ENCODE measurements at places on chromosomes 6 and 20.

DNA sequence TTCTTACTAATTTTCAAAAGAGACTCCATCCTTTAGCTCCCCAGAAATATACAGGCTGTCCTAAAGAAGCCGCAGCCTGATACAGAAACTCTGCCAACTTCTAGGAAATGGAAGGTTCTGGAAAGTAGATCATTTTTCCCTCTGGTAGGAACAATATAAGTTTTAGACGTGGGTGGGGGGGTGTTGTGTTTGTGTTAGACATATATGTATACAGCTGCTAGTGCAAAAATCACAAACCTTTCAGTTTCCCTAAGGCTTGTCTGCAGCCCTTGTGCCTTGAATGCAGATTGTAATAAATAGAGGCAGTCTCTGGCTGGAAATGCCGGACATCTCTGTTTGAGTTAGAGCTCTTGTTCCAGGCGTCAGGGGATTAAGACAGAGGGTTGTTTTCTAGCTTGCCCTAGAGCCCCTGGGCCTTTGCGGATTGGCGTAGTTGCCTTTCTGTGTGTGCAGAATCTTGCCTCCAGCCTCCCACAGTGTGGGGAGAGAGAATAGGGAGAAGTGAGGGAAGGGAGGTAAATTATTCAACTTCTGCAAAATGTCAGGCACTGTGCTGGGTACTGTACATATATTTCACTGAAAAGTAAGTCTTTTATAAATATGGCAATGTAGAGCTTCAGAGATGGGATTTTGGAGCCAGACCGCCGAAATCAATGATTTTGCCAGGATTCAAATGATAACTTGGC, 269.7 kb downstream of the PRL start:
- no peak for DNase-seq

DNA sequence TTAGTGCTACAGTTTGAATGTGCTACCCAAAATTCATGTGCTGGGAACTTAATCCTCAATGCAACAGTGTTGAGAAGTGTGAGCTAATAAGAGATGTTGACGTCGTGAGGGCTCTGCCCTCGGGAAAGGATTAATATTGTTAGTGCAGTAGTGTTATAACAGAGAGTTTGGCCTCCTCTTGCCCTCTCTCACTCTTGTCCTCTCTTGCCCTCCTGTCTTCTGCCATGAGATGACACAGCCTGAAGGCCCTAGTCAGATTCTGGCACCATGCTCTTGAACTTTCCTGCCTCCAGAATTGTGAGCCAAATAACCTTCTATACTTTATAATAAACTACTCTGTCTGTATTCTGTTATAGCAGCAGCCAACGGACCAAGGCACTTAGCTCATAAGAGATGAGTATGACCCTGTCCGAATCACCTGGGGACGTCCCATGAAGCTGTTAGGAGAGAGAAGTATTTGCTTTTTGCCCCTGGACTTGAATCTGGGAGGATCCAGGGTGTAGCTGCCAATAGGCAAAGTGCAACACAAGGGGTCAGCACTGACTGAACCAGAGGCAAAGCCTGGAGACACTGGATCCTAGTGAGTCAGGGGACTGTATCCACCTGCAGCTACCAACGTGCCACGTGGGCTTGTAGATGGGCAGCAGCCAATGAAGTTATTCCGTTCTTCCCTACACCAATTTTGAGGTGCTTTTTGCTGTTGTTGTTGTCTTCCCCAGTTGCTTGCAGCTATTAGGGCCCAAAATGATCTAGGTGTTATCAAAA, 233.7 kb downstream of the THBS2 start:
- DNase-seq = no peak

GRCh38 chr6:139355172-139355571, 19.3 kb downstream of the CITED2 start:
- DNase-seq = no peak

- no peak for DNase-seq
Observed at GRCh38 chr6:26122402-26122792, 35.2 kb downstream of the HFE start.

GRCh38 chr20:11890331-11891076, 27.2 kb upstream of the BTBD3 start:
- DNase-seq = peak; percentile 71

DNA sequence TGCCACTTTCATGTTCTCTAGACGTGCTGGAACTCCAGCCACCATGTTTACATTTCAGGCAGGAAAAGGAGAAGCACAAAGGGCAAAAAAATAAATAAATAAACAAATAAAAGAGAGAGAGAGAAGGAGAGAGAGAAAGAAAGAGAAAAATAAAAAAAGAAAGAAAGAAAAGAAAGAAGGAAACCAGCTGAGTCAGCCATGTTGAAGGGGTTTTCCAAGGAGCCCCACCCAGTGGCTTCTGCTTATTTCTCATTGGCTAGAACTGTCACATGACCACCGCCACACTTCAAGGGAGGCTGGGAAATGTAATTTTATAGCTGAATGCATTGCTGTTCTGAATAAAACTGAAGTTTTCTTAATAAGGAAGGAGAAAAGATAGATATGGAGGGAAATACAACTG, 71.1 kb downstream of the BFSP1 start:
- DNase-seq = no peak

DNA sequence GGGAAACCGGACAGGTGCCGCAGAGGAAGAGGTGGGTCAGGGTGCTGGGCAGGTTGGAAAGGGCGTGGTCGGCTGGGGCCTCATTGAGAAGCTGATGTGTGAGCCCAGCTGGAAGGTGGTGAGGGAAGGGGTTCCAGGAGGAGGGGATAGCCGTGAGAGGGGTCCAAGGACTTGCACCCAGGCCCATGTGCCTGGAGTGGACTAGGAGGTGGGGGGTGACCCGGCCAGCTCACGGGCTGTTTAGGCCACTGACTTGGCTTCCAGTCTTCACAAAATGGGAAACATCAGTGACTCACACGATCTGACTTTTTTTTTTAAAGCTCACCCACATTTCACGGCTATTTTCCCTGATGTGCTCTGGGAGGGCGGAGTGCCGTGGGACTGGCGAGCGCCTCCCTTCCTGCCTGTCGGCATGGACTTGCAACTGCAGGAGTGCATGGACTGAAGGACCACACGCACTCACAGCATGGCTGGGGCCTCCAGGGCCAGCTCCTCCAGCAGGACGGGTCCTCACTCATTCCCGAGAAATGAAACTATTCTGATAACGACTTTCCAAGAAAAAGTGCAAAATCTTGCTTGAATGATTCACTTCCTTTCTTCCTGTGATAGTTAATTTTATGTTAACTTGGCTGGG, 13.5 kb upstream of the PDE10A start:
- no peak for DNase-seq

DNA sequence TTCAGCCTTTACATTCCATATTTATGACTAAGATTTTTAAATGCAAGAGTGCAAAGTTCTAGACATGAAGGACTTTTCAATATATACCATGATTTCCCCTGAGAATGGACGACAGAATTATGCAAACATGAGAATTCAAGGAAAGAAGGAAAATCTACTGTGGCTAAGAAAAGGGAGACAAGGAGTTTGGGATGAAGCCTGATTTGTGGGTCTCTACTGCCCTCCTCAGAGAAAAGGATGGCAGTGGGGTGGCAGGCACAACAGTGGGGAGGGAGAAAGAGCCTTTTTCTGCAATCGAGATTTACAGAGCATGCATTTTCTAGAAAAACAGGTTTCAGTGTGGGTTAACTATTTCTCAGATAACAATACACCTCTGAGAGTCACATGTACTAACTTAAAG, 466.9 kb upstream of the NRSN1 start:
- peak; percentile 73 for DNase-seq

Data from NCI-H446 (cell line).